ENCODE measurements at places on chromosomes 13 and 19.

GRCh38 chr19:44757057-44757734 lies 8.7 kb downstream of the BCL3 start:
- DNase-seq, result no peak

- DNase-seq, result no peak
Observed at GRCh38 chr19:29545866-29546582, 20.2 kb downstream of the VSTM2B start.

- no peak for DNase-seq
Observed at GRCh38 chr19:3642296-3642695, 15.7 kb upstream of the CACTIN start.

GRCh38 chr13:30859326-30859725 lies 46.7 kb upstream of the MEDAG start:
- DNase-seq, result no peak

- no peak for DNase-seq
Observed at GRCh38 chr13:36848199-36848982, 29.4 kb downstream of the RFXAP start.

- DNase-seq, result no peak
Observed at GRCh38 chr13:97853550-97853949, 99.9 kb upstream of the IPO5 start.

DNA sequence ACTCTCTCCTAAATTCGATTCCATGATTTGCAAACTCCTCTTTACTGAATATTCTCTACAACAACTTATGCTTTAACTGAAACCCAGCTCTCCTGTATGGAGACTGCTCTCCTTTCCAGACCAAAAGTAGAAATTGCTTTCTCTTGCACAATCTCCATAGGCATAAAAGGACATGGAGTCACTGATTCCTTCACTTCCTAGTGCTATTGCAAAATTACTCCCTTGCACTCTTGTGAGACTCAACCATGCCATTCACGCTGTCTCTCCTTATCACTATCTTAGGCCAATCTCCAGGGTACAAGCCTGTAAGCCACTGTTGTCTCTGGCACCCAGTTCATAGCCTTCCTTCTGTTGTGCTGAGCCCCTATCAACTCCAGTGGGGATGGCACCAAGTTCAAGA lies 30.6 kb downstream of the SERPINE3 start:
- DNase-seq, result no peak

- DNase-seq, result no peak
Observed at GRCh38 chr13:75915066-75915465, 278.9 kb downstream of the LMO7 start.

Measured in NCI-H1105 (cell line).